ENCODE measurements at places on chromosomes 4 and X. TPM values are rescaled to one million over a fixed set of nuclear protein-coding genes. Genes with fewer than 3 reads are reported as not detected.

DNA sequence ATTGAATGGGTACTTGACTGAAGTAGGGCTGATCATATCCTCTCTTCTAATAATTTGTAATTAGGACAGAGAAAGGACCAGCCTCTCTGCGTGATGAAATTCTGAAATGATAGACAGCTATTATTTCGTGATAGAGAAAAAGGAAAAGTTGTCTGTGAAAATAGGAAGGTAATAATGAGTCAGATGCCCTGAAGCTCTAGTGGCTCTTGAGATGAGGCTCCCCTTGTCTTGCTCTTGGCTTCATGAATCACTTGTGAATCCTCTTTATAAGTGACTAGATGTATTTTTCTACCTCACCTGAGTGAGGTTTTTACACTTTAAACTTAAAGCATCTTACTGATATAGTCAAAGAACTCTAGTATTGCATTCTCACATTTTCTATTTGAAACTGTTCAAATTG, 888.9 kb downstream of the PCDH18 start:
- H3K27me3 ChIP-seq = no peaks in the 10 kb centered on the region
- H3K27ac ChIP-seq = no peak overlapping the region
- H3K4me1 ChIP-seq = no peaks in the 10 kb centered on the region
- no peaks in the 10 kb centered on the region for H3K36me3 ChIP-seq

DNA sequence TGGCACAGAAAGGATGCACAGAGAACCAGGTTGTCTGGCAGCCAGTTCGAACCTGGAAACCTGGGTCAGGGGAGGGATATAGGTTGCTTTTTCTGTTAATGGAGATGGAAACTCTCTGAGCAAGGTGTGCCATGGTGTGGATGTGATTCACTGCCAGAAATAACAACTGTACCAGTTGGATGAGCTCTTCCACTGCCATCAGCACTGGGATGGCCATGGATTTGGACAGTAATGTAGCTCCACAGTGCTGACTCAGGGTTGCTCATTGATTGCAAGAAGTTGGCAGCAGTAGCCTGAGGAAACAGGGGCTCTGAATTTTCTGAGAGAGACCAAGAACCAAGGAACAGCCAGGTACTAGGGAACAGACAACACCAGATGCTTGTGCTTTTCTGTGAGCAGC, 33.8 kb downstream of the PNMA5 start:
- H3K27ac ChIP-seq = no peak overlapping the region
- no peak overlapping the region for H3K4me3 ChIP-seq
- no peak for DNase-seq
- H3K4me1 ChIP-seq = no peaks in the 10 kb centered on the region
- no peaks in the 10 kb centered on the region for H3K27me3 ChIP-seq

- no peak overlapping the region for H3K4me3 ChIP-seq
- no peaks in the 10 kb centered on the region for H3K36me3 ChIP-seq
These were observed 1685.3 kb downstream of the STIM2 start for GRCh38 chr4:28545986-28546385.

GRCh38 chrX:105695451-105695850, 126.9 kb upstream of the NRK start:
- no peak for DNase-seq
- H3K4me3 ChIP-seq = no peak overlapping the region
- H3K36me3 ChIP-seq = no peaks in the 10 kb centered on the region
- H3K27ac ChIP-seq = no peak overlapping the region
- no peaks in the 10 kb centered on the region for H3K27me3 ChIP-seq
- H3K4me1 ChIP-seq = no peaks in the 10 kb centered on the region

GRCh38 chr4:26048378-26048882, 134.4 kb downstream of the SMIM20 start:
- H3K4me1 ChIP-seq = peaks cover 17% of the 10 kb centered on the region
- H3K27ac ChIP-seq = peak overlapping the region; percentile 95
- no peaks in the 10 kb centered on the region for H3K27me3 ChIP-seq

Gene FAM184B
- not detected for total RNA-seq

Gene UGT2B15
- total RNA-seq = not detected

Gene ZNF141
- 15.6 TPM for total RNA-seq

Gene RBMXL3
- total RNA-seq = not detected
